Neural crest cell (in vitro differentiated cells): ENCODE measurements at places on chromosomes 5 and 9.

- DNase-seq = peak; percentile 45
- H3K27me3 ChIP-seq = peaks cover 89% of the 10 kb centered on the region
- H3K4me3 ChIP-seq = peak within 1 kb of the TSS; percentile 87
- H3K36me3 ChIP-seq = no peaks in the 10 kb centered on the region
- H3K4me1 ChIP-seq = peaks cover 7% of the 10 kb centered on the region
- H3K27ac ChIP-seq = peak within 1 kb of the TSS; percentile 10
These were observed at the start of gene RGS7BP for GRCh38 chr5:64505769-64506566. RGS7BP (plus strand) TSS chr5:64506015; CDS start chr5:64506625, 610 bp downstream.

DNA sequence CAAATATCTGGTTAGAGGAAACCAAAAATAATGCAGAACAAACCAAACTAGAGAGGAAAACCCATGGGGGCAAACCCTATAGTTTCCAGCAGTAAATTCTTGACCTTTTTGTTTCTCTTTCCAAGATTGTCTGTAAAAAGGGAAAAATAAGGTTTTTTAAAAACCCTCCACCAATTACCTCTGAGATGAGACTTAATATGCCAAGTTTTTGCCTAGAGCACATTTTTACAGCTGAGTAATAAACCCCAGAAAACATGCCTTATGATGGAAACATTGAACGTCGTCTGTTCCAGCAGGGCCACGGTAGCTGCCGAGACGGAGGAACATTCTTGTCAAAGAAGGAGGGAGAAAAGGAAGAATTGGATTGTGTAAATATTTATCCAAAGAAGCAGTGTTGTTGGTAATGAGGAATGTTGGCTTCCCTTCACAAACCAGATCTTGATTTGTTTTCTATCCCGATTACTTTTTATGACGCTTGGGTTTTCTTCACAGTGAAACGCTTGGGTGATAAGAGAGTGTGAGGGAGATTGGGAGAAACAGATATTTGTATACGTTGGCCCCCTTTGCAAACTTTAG, 17.3 kb upstream of the MSX2 start:
- no peak overlapping the region for H3K4me3 ChIP-seq
- no peak for DNase-seq
- peaks cover 48% of the 10 kb centered on the region for H3K27me3 ChIP-seq
- peaks cover 17% of the 10 kb centered on the region for H3K4me1 ChIP-seq

GRCh38 chr9:3137347-3137695, 293.4 kb upstream of the PUM3 start:
- H3K27ac ChIP-seq = no peak overlapping the region
- no peaks in the 10 kb centered on the region for H3K4me1 ChIP-seq
- peaks cover 3% of the 10 kb centered on the region for H3K36me3 ChIP-seq
- H3K4me3 ChIP-seq = no peak overlapping the region

GRCh38 chr5:173612948-173613347, 3.5 kb downstream of the BOD1 start:
- no peak overlapping the region for H3K27ac ChIP-seq
- H3K36me3 ChIP-seq = peaks cover 12% of the 10 kb centered on the region
- H3K4me3 ChIP-seq = peak overlapping the region; percentile 97
- H3K4me1 ChIP-seq = peaks cover 38% of the 10 kb centered on the region

- H3K36me3 ChIP-seq = no peaks in the 10 kb centered on the region
- H3K4me1 ChIP-seq = peaks cover 21% of the 10 kb centered on the region
- no peak overlapping the region for H3K27ac ChIP-seq
- DNase-seq = no peak
These were observed 16.2 kb downstream of the OR2V2 start for GRCh38 chr5:181163487-181164075.

DNA sequence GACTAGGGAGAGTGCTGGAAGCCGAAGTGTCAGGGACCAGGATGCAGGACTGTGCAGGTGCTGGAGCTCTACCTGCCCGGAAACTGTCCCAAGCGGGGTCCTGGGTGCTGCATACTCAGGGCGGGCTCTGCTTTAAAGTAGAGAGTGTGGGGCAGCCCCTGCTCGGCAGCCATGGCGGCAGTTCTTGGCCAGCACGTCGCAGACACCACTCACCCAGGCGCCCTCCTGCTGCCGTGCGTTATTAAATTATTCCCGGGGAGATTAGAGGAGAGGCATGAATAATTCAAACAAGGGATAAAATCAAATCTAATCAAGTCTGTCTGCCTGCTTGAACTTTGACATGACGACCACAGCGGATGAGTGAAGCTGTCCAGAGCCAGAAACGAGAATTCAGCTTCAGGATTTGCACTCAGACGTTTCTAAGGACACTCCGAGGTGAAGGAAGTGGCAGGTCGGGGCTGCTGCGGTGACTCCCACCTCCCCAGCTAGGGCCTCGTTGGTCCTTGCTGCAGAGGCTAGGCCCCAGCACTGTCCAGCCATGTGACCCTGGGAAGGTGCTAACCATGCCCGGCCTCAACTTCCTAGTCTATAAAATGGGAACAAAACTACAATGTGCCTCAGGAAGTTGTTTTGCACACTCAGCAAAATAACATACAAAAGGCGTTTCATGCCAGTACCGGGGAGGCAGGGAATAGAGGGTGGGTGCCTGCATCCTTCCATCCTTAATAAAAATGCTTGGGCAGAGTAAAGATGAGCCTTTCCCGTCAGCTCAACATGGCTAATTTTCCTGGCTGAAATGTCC, 91.3 kb upstream of the ADAMTS2 start:
- no peaks in the 10 kb centered on the region for H3K36me3 ChIP-seq
- no peak overlapping the region for H3K27ac ChIP-seq
- peaks cover 9% of the 10 kb centered on the region for H3K4me1 ChIP-seq
- no peak for DNase-seq

DNA sequence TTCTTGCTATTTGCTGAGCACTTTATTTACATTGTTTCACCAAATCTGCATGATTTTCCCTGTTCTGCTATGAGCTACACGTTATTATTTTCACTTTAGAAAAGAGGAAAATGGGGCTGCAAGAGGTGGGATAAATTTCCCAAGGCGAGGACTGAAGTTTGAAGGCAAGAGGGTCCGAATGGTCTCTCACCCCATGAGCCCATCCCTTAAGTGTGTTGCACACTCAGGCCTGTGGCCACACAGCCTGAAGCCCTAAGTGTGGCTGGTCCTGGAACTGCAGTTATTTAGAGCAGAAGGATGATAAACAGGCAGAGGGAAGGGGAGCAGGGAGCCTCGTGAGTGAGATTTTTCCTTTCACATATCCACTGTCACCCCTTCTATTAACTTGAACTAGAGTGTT, 7.8 kb downstream of the PDE8B start:
- H3K4me3 ChIP-seq = no peak overlapping the region
- no peak overlapping the region for H3K27ac ChIP-seq
- H3K4me1 ChIP-seq = no peaks in the 10 kb centered on the region
- no peaks in the 10 kb centered on the region for H3K36me3 ChIP-seq
- peaks cover 39% of the 10 kb centered on the region for H3K27me3 ChIP-seq

GRCh38 chr5:161299053-161299452, 247.5 kb downstream of the GABRB2 start:
- H3K27ac ChIP-seq = no peak overlapping the region
- no peaks in the 10 kb centered on the region for H3K36me3 ChIP-seq
- no peaks in the 10 kb centered on the region for H3K4me1 ChIP-seq
- no peak overlapping the region for H3K4me3 ChIP-seq
- no peak for DNase-seq

DNA sequence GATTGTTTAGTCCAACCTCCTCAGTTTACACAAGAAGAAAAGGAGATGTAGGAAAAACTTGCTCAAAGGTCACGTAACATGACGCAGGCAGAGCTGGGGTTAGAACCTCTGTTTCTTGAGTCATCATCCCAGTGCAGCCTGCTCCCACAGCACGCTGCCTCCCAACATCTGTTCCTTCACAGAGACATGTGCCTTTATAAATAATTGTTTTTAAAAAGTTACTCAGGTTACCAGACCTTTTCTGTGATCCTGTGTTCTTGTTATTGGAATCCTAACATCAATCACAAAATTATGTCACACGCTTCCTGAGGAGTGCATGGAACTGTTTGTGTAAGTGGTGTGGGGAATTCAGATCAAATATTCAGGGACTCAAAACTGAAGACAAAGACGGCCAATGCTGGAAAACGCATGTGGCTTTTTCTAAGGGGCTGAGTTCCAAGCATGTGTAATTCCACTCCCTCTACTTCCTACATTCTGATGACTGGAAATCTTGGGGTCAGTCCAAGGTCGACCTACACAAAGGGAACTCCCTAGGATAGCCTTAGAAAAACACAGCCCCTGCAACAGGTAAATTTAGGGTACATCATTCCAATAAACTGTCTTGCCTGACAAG, 184.3 kb downstream of the TSSK1B start:
- H3K4me1 ChIP-seq = peaks cover 14% of the 10 kb centered on the region
- H3K27me3 ChIP-seq = no peaks in the 10 kb centered on the region
- no peak for DNase-seq
- H3K27ac ChIP-seq = peak overlapping the region; percentile 28
- peaks cover 4% of the 10 kb centered on the region for H3K36me3 ChIP-seq
